LoVo (cell line): ENCODE measurements at places on chromosomes 1 and 21.
A peak's percentile ranks its signal among the peaks of the same experiment; 100 is the strongest.

- DNase-seq, result no peak
Observed at GRCh38 chr1:192488058-192488457, 87.5 kb upstream of the RGS1 start.

DNA sequence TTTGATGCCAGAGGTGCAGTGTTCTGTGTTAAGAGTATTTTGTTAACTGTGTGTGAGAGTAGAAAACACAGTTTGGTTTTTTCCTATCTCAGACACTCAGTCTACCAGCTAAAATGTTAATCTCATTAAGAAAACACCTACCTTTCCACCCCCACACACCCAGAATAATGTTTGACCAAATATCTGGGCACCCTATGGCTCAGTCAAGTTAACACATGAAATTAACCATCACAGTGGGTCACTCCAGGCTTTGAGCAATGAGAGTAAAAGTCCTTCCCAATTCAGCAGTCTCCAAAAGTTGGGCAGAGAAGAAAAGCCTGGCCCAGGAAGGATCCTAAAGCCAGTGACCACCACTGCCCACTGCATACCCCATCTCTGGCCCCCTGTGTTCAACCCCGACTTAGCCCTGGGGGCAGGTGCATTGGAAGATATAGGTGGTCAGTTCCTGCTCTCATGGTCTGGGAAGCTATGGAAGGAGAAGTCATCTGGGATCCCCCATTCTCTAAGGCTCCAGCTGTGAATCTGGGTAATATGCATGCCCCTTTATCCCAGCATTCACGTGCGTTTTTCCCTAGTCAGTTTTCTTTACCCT lies 50.2 kb upstream of the CSF3R start:
- no peak for DNase-seq

- DNase-seq, result no peak
Observed at GRCh38 chr1:37250371-37250770, 216.1 kb upstream of the GRIK3 start.

- no peak for DNase-seq
Observed at GRCh38 chr21:42319851-42320572, 4.8 kb upstream of the TFF3 start.

DNA sequence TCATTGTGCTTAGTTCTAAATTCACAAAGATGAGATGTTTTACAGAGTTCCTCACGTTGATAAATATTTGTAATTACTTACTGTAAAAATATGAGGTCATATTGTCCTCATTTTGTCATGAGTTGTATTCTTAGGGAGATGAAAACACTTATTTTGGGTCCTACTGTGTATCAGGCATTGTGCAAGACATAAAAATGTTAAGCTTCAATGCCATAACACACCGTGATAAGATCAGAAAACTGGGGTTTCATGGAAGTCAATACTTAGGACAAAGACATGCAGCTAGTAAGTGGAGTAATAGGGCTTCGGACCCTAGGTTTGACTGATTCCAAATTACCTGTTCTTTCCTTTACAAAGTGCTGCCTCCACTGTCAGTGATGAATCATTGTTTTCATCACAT lies 720.7 kb upstream of the ZP4 start:
- DNase-seq, result no peak

- DNase-seq, result no peak
Observed at GRCh38 chr1:47823040-47823808, 174.0 kb downstream of the TRABD2B start.

GRCh38 chr1:211829343-211830054 lies 1.1 kb downstream of the LPGAT1 start:
- DNase-seq, result no peak

DNA sequence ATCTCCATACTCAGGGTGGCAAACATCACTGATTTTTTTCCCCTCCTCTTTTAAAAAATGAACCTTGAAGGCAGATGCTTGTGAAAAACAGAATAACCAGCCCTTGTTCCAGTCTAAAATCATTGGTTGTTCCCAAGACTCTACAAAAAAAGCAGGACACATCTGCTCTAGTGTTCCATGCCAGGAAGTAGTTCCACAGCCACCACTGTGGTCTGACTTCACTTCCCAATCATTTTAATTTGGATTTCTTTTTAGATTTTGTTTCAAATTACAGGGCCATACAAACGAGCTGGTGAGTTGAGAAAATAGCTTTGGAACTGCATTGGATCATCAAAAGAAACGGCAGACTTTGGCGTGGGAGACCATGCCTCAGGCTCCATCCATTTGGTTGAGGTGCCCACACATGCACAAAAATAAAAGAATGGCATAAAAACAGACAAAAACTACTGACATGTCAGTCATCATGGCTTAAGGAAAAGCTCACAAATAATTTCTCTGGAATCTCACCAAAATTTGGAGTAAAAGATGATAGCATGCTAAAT lies 210.0 kb downstream of the GABPA start:
- DNase-seq, result no peak

DNA sequence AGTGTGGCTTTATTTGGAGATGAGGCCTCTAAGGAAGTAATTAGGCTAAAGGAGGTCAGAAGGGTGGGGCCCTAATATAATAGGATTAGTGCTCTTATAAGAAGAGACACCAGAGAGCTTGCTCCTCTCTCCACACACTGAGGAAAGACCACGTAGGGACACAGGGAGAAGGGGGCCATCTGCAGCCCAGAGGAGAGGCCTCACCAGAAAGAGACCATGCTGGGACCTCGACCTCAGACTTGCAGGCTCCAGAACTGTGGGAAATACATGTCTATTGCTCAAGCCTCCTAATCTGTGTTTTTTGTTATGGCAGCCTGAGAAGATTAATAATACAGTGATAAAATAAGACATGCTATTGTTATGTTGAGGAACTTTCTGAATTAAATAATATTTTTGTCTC lies 8.3 kb downstream of the RCAN1 start:
- no peak for DNase-seq

DNA sequence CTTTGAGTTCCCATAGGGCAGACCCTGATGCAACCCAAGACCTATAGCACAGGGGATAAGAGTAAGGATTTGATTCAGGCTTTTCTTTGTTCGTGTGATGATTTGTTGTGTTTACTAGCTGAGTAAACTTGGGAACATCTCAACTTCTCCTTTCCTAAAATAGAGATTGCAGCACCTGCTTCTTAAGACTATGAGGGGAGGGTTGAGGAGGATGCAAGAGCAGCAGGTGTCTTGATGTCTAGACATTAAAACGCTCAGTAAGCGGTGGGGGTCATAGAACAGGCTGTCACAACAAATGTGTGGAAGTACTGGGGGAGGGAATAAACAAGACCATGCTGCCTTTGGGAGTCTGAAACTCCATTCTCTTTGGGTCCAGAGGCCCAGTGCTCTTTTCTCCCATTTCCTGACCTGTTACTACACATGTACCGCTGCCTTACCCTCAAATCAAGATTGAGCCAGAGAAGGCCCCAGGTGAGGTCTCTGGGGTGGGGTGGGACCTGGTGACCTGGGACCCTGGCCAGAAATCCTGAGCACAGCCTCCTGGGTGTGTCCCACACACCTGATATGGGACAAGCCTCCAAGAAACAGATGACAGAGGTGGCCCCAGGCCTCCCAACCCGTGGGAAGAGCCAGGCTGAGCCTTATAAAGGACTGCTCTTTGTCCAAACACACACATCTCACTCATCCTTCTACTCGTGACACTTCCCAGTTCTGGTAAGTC lies at the start of gene S100A7A:
Gene S100A7A, plus strand, starts transcription at position 671 of the 721 bp plus-strand sequence. CDS start 1,563 bp downstream, outside the sequence.
- DNase-seq, result no peak

DNA sequence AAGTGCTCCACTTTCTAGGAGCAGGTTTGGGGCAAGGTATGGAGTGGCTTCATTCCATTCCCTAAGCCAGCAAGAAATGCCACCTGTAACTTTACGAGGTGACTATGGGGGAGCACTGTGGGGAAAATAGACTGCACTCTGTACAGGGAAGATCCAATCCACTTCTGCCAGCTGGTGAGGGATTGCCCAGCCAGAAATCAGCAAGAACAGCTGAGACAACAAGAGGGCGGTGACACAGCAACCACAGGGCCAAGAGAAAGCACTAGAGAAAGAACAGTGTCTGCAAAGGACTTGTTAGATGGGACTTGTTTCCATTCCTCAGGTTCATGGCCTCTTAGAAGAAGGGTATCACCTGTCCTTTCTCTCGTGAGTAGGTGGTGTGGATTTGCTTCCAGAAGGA lies 19.6 kb downstream of the CAPN8 start:
- no peak for DNase-seq

- DNase-seq, result no peak
Observed at GRCh38 chr1:198604975-198605374, 33.9 kb upstream of the PTPRC start.

- DNase-seq, result peak; percentile 82
Observed at GRCh38 chr1:150017206-150017750, 6.8 kb upstream of the OTUD7B start.

GRCh38 chr1:31227891-31228568 lies 11.7 kb downstream of the NKAIN1 start:
- DNase-seq, result no peak

- peak; percentile 26 for DNase-seq
Observed at GRCh38 chr1:235932090-235932510, 65.4 kb upstream of the LYST start.

DNA sequence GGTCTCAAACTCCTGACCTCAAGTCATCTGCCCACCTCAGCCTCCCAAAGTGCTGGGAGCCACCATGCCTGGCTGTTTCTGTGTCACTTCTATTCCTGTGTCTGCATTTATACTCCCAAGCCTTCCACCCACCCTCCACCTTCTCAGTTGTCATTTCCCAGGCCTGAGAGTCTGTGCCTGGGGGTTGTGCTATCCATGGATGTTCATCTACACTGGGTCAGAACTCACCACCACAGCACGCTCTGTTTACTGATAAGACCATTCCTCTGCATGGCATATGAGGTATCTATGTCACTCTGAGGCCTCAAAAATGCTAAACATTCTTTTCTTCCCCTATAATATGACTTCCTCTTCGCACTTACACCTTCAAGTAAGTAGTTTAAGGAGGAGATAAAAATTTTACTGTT lies 6.1 kb downstream of the NENF start:
- DNase-seq, result no peak

- peak; percentile 50 for DNase-seq
Observed at GRCh38 chr1:155938220-155938627, 3.2 kb upstream of the RXFP4 start.

DNA sequence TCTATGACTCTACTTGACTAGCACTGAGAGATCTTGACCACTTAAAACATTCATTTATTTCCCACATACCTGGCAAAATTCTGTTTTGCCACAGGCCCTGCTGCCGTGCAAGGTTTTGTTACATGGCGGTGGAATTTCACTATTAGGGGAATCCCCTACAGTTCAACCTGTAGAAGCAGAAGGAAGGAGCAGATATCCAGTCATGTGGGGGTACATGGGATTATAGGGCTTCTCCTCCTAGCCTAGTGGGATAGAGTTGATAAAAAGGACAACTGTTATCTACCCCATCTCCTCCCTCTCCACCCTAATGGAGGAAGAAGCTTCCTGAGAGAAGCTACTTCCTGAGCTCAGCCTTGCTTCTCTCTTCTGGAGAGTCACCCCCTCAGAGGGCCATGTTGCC lies 17.7 kb upstream of the PROK1 start:
- no peak for DNase-seq

DNA sequence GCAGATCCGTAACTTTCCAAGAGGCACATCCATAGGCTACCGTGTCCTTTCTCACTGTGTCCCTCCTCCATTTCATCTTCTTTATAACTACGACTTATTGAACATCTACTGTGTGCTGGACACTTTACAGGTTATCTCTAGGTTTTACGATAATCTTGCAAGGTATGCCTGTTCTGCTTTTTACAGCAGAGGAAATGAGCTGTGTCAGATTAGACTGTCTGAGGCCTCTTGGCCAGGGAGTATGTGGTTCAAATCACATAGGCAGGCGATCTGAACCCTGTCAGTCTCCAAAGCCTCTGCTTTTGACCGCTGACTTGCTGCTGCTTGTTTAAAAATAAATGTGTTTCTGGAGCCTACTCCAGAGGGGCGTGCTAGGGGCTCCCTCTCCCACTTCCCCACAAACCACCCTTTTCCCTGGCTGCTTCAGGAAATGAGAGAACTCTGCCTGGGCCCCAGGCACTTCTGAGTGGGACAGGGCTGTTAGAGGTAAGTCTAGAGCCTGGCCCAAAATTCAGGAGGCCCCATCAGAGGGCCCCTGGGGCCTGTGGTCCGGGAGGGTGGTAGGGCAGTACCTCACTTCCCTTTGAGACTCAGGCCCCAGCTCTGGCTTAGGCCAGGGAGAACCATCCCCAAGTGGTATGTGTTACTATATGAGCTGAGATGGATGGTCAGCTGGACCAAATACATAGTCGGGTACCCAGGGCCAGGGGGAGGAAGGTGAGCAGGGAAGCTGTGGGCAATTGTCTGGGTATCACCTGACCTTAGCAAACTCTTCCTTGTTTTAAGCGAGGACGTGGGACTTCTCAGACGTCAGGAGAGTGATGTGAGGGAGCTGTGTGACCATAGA lies 4.4 kb downstream of the PSEN2 start:
- no peak for DNase-seq

GRCh38 chr1:231045286-231045685 lies 5.2 kb upstream of the FAM89A start:
- no peak for DNase-seq

DNA sequence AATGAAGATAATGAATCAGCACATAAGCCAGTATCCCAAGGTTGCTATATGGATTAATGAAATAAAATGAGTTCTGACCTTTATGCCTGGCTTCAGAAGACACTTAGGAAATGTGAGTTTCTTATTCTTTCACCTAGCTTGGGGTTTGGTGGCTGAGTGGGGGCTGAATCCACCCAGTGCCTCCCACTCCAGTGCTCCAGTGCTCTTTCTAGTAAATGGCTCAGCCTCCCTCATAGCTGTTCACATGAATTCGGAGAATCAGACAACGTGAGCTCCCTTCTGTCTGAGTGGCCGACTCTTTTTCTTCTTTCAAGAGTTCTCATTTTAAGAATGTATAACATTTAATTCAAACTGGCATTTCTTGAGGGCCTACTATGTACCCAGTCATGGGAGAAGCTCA lies 43.5 kb downstream of the TRABD2B start:
- no peak for DNase-seq

DNA sequence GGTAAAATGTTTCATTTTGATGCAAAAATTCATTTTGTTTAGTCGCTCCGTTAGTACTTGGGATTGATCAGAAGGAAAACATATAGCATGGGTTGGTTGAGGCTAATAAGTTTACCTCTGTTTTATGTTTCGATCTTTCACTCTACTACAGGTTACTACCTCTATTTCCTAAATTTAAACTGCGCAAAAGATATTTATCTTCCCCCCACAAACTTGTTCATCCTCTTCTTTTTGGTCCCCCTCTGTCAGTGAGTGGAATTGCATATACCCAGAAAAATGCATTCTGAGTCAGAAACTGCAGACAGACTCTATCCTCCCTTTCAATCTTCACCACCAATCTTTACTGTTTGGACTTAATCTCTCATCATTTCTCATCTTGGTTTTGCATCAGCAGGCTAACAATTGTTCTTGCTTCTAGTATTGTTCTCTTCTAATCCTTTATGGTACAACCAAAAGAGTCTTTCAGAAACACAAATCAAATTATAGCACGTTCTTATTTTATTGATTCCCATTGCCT lies 316.0 kb upstream of the ADGRL4 start:
- no peak for DNase-seq

DNA sequence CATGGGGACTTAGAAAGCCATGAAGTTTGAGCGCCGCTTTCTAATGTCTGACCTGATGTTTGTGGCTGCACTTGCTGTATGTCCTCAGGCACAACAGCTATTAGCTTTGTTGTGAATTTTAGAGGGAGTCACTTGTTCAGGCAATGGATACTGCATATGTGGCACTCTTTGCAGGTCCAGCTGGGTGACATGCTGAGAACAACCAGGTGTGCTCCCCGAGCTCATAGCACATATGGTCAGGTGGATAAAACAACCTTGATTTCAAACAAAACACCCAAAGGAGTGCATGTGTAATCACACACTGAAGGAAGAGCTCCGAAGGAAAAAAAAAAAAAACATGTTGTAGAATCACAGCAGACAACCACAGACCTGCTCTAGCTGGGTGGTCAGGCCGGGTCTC lies 178.6 kb downstream of the BACH1 start:
- DNase-seq, result no peak

GRCh38 chr1:158649052-158649451 lies 37.5 kb downstream of the SPTA1 start:
- no peak for DNase-seq
